T-helper 9 cell (primary cell): ENCODE measurements at places on chromosomes 4 and X.

GRCh38 chrX:10216208-10216607 is 59.4 kb downstream of the CLCN4 start:
- no peak for DNase-seq

DNA sequence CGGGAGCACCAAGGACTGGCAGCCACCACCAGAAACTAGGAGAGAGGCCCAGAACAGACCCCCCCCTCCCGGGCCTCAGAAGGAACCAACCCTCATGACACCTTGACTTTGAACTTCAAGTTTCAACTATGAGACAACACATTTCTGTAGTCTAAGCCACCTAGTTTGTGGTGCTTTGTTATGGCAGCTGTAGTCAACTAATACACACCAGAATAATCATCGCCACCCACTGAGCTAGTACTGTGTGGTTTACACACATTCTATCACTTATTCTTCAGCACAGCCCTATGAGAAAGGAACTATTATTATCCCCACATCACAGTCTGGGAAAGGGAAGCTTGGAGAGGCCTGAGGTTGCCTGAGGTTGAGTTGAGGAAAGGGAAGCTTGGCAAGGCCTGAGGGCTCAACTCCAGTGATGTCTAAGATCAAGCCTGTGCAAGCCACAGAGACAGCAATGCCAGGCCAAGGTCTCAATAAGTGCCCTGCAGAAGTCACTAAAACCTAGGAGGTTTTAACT is 126.6 kb downstream of the FHDC1 start:
- DNase-seq, result no peak

GRCh38 chr4:13289391-13289790 is 194.7 kb downstream of the RAB28 start:
- no peak for DNase-seq

DNA sequence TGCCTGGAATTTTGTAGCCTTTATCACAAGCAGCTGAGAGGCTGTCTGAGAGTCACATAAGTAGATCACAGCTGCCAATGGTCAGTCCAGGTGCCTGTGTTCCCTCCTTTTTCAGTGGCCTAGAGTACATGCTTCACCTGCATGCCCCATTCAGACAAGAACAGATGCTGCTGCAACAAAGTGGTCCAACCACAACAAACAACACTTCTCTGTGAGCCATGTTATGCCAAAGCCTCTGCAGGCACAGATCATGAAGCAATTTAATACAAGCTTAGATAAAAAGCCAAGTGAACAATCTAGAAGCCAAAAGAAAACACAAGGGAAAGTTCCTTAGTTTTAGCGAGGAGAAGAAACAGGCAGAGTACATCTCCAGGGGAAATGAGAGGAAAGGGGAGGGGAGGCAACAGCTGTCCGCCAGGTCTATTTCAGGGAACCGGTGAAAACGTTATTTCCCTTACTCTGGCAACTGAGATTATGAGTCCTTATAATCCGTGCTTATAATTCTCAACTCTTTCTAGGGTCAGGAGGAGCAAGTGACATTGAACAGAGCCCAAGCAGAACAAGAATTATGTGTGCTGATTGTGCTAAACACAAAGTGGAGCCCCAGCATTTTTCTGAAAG is 92.6 kb downstream of the TSPAN5 start:
- no peak for DNase-seq

- DNase-seq, result no peak
Measured at GRCh38 chr4:39606747-39607146, 31.9 kb downstream of the SMIM14 start.

DNA sequence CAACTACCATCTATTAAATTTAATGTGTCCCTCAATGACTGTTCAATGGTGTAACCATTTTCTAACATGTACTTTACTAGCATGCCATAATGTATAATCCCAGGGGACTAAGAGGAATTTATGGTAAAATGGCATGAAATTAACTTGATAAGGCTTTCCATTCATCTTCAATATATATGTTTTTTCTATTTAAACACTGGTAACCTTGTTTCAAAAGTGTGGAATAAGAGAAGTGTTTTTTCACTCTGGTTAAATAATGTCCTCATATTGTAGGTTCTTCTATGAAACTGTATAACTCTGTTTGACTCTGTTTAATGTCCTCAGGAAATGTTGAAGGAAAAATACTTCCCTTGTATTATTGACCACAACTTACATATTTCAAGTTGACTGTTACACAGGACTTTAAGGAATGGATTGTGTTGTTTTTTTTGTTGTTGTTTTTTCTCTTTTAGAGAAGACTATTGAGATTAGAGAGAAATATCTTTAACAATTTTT is 113.8 kb upstream of the ARSJ start:
- no peak for DNase-seq

DNA sequence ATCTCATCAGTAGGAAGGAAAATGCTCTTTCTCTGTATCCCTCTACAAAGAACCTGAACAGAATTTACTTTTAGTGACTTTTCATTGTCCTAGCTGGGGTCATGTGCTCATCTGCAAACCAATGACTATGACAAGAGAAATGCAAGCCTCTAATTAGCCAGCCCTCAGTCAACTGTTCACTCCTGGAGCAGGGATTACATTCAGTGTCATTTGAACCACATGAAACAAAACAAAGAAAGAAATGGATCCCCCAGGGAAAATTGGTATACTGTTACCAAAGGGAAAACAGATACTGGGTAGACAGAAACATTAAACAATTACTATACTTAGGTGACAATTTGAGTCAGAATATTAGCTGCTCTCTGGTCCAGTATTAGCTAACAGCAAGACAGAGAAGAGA is 173.6 kb downstream of the RCHY1 start:
- DNase-seq, result no peak

DNA sequence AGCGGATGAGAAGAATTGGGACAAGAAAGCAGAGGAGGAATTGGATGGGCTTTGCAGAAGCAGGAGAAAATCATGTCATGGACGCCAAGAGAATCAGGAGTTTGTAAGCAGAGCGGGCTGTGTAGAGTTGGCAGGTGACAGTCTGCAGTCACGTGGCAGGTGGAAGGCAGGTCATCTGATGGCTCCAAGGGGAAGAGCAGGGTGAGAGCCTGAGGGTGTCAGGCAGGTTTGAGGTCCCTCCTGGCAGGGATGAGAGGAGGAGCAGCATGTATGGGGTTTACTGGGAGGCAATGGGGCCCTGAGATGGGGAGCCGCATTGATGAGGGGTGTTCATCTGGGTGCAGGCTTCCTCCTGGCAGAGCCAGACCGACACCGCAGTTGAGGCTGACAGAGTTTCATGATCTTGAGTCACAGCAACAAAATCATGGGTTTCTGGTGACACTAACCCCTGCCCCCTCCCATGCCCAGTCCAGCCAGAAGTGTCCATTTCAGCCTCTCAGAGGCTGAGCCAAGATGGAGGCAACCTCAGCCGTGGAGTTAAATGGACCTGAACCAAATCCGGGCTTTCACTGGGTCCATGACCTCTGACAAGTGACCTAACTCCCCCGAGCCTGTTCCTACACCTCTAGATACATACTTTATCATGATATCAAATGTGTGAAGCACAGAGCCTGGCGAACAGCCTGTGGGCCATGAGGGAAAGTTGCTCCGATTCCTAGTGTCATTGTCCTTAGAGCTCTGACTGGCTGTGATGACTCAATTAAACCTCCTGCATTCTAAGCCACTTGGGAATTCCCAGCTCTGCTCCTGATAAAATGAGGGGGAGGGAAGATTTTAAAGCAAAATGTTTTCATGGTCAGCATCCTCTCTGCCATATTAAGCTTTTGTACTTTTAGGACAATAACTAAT is 36.1 kb downstream of the EVC start:
- no peak for DNase-seq

DNA sequence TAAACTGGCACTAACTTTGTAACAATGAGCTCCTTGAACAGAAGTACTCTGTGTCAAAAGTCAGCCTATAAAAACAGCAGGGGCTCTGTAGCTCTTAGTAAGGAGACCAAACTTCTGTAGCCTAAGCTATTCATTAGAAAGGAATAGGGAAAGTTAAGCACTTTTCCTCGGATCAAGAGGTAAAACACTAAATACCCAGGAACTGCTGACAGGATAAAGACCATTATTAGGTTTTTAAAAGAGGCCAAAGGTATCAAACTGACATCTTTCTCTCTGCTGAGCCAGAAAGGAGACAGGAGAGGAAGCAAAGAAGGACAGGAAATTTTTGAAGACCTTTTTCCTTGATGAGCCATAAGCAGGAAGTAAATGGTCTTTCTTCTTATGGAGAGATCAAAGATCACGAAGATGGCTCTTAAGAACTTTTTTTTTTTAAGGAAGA is 31.9 kb downstream of the ANAPC10 start:
- DNase-seq, result no peak

DNA sequence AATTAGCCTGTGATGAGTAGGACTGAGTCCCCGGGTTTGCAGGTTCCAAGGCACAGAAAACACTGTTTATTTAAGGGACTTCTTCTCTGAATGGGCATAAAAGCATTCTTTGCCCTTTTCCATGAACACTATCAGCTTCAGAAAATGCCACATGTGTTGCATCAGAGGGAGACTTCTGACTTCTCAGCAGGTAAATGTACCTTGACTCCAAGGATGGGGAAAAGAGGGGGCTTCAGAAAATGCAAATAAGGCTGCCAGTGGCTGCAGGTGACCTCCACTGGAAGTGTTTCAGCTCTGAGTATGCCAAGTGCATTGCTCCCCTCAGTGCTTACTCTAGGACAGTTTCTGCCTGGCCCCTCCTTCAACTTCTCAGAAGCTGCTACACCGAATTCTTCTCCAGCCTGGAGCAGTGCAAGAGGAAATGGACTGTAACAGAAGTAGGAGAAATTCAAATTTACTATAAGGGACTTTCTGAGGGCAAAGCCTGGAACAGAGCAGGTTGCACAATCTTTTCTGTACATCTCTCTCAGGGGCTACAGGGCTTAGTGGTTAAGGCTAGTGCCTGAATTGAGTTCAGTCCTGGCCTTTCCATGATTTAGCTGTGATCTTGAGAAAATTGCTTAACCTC is 233.2 kb downstream of the PTTG2 start:
- DNase-seq, result no peak

DNA sequence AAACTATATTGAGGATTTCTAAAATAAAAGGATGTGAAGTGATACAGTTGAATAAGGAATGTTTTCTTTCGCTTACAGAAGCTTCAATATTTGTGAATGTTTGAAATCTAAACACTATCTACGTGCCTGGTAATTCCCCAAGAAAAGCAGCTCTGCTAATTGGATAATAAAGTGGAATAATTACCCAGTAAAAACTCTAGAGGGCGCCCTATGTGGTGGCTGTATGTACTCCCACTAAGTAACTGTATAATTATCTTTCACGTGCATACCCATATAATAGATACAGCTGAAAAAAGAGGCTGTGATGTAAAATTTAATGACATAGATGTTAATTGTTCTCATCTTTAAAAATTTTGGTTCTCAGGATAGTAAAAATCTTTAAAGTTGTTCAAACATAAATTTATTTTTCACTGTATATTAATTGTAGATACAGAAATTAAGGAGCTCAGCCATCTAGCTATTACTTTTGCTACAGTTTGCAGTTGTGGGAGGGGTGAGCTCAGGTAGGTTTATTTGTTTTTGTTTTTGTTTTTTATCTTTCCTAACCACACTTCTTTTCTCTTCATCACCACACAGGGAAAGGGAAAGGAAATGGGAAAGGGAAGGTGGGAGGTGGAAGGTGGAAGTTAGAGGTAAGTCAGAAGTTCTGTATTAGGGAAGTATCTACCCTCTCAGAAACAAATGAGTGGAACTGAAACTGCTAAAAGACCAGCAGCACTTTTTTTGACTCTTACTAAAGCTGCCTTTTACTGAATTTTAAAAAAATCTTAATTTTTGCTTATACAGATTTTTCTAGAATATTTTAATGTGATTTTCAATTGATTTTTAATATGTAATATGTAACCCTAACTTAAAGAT is 151.7 kb upstream of the RPS6KA6 start:
- DNase-seq, result no peak

DNA sequence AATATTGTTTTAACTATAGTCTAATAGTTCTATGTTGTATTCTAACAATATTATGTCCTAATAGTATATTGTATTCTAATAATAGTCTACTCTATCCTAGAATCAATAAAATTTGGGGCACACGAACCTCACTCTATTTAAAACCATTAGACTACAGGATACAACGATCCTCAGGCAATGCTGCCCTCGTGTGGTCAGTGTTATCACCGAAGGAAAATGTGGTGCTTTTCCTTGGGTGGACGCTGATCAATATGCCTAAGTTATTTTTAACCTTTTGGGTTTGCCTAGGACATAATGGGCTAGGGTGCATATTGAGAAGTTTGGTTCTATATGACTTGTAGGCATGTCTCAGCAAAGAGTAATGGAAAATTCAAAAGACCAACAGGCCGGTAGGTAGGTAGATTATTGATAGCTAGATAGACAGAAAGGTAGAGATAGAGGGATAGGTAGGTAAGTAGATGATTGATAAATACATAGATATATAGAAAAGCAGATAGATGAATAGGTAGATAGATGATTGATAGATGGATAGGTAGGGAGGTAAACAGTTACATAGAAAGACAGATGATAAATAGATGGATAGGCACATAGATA is 75.1 kb downstream of the PRKX start:
- peak; percentile 21 for DNase-seq

DNA sequence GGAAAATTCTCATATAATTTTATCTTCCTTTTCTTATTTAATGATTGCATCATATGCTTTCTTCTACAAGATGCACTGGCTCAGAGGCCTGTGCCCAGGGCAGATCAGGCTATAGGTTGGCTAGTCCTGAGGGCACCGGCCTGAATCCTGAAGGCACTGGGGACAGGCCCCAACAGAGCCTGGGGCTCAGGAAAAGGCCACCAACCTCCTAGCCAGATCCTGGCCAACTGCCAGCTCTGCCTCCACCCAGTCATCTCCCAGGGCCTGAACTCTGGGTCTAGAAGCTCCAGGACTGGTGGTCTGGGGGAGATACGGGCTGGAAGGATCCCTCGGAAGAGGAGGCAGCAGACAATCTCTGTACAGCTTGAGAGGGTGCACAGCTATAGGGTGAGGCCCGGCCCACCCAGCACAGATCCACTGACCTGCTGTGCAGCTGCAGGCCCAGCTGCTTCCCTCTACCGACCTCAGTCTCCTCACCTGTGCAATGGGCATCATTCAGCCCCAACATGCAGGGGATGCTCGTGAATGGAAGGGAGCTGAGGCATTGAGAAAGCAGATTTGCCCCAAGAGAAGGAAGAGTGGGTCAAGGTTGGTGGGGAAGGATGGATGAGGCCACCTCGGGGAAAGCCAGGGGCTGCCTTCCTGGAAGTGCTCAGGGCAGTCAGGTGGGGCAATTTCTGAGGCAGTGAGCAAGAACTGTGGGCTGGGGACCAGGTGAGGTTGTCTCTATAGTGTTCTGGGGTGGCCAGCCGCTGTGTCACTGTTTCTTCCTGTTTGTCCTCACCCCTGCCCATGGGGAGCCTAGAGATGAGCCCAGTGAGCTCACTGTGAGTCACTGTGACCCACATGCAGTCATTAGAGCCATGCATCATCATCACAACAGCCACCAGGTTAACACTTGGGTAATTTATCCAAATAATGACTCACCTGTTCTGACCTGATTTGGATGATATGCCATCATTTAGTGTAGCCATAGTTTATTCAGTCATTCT is 22.4 kb upstream of the XAGE2 start:
- no peak for DNase-seq

DNA sequence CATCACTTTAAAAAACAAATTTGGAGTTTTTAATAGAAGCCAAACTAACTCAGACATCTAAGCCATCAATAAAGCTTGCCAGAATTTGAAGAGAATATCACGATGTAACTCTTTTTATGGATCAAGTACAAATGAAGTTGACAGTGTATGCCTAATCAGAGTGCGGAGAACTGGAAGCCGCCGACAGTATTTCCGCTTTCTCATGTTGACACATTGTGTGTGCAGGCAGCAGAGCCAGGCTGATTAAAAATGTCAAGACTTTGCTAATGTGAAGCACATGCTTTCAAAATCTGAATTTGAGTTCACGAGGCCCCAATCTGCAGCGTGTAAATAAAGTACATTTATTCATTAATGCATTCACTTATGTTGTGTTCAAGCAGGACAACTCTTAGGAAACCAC is 161.2 kb downstream of the TENM3 start:
- DNase-seq, result no peak
